ENCODE measurements at places on chromosomes 2 and 18. TPM values are rescaled to one million over a fixed set of nuclear protein-coding genes. Genes with fewer than 3 reads are reported as not detected.

DNA sequence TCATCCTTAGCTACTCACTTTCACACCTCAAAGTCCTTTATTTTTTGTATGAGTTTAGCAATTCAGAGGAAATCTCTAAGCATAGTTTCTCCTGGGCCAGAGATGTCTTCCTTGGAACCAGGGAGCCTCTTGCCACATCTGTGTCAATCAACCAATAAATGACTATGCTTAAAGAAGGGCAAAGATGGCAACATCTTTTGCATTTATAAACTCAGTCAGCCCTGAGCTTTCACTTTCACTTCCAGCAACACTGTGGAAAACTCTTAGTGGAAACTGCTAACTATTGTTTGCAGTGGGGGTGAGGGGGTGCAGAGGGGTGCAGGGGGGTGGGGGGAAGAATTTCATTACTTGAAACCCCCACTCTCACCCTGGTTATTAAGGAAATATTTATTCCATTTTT is 3.4 kb downstream of the ACVR1C start:
- H3K27ac ChIP-seq, result peak overlapping the region; percentile 0
- H3K4me1 ChIP-seq, result peaks cover 31% of the 10 kb centered on the region
- H3K27me3 ChIP-seq, result peaks cover 8% of the 10 kb centered on the region
- H3K4me3 ChIP-seq, result peak overlapping the region; percentile 33
- peak; percentile 14 for DNase-seq

The BBS5 gene
- total RNA-seq, result 2.6 TPM

- H3K36me3 ChIP-seq, result no peaks in the 10 kb centered on the region
- H3K4me1 ChIP-seq, result peaks cover 6% of the 10 kb centered on the region
- H3K4me3 ChIP-seq, result no peak overlapping the region
- no peak overlapping the region for H3K27ac ChIP-seq
- DNase-seq, result no peak
Measured at GRCh38 chr2:226694586-226695284, 104.9 kb downstream of the IRS1 start.

DNA sequence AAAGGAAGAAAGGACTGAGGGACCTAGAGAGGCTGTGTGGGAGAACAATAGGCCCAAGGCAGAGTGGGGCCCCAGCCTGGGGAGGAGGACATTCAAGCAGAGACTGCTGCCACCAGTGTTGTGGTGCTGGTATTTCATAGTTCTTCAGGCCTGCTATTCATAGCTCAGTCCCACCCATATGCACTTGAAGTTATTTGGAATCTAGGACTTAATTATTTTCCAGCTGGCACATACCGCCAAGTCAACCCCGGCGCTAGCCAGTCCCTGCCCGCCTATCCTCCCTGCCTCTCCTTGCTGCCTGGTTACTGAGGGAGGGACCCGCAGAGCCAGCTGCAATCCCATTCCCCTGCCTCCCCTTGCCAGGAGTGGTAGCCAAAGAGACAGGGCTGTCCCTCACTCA is 141.2 kb downstream of the CABLES1 start:
- peaks cover 10% of the 10 kb centered on the region for H3K36me3 ChIP-seq
- no peaks in the 10 kb centered on the region for H3K27me3 ChIP-seq
- no peaks in the 10 kb centered on the region for H3K4me1 ChIP-seq

GRCh38 chr2:182117196-182117595 is 131.5 kb downstream of the PPP1R1C start:
- DNase-seq, result no peak
- H3K4me1 ChIP-seq, result no peaks in the 10 kb centered on the region
- H3K27me3 ChIP-seq, result peaks cover 2% of the 10 kb centered on the region

The DNAJC5G gene
- not detected for total RNA-seq

DNA sequence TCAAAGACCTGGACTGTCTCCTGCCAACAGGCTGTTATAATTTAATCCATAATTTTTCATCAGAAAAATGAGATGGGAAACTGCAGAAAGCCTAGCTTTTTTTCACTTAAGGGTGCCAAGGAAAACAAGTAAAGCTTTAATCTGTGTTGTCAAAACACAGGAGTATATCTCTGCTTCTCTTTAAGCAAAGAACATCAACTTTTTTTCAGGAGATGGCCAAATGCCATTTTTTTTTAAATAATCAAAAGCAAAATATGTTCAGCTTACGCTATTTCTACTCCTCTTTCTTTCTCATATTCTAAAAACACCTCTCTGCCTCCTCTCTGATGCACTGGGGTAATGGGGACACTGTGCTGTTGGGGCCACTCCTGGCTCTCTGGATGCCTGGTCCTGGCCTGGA is 73.1 kb upstream of the NXPH2 start:
- H3K4me1 ChIP-seq, result no peaks in the 10 kb centered on the region
- no peak for DNase-seq
- no peaks in the 10 kb centered on the region for H3K27me3 ChIP-seq
- no peak overlapping the region for H3K27ac ChIP-seq
- no peak overlapping the region for H3K4me3 ChIP-seq

DNA sequence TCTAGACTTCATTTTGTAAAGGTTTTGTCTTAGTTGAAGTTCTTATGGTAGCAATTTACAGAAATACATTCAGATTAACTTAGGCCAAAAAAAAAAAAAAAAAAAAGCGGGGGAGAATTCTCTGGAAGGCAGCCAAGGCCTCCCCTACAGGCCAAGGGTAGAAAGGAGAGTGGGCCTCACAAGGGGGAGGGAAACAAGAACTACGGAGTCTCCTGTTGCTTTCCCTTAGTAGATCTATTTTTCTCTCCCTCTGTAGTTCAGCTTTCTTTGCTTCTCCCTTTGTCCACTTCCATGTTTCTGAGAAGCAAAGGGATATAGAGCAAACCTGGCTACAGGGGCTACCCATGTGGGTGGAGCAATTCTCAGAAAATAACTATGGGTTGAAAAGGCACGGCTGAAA is 2.4 kb upstream of the STK11IP start:
- DNase-seq, result no peak
- H3K36me3 ChIP-seq, result no peaks in the 10 kb centered on the region
- peaks cover 22% of the 10 kb centered on the region for H3K4me1 ChIP-seq
- H3K27me3 ChIP-seq, result no peaks in the 10 kb centered on the region
- no peak overlapping the region for H3K27ac ChIP-seq
- H3K4me3 ChIP-seq, result no peak overlapping the region

The ZNF396 gene
- total RNA-seq, result 0.38 TPM

The TSGA10 gene
- 8.6 TPM for total RNA-seq

The CHRND gene
- not detected for total RNA-seq

The PGAP1 gene
- total RNA-seq, result 17.7 TPM

The DBI gene
- total RNA-seq, result 143 TPM
